ENCODE measurements at places on chromosomes 3 and 15.
A peak's percentile ranks its signal among the peaks of the same experiment; 100 is the strongest.

DNA sequence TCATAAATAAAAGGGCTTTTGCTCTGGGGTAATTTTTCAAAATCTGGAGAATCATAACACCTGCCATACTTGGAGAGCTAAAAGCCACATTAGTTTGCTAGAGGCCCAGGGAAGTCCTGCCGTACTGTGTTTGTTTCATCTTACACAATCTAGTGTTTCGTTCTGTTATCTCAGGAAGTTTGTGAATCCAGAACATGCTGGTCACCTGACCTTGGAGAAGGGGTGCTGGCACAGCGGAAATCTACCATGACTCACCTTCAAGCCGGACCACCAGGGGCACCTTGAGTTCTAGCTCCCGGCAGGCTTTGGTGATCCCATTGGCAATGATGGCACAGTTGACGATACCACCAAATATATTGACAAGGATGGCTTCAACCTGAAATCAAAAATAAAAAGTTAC is 253.9 kb downstream of the SUCLG2 start:
- no peak for DNase-seq

DNA sequence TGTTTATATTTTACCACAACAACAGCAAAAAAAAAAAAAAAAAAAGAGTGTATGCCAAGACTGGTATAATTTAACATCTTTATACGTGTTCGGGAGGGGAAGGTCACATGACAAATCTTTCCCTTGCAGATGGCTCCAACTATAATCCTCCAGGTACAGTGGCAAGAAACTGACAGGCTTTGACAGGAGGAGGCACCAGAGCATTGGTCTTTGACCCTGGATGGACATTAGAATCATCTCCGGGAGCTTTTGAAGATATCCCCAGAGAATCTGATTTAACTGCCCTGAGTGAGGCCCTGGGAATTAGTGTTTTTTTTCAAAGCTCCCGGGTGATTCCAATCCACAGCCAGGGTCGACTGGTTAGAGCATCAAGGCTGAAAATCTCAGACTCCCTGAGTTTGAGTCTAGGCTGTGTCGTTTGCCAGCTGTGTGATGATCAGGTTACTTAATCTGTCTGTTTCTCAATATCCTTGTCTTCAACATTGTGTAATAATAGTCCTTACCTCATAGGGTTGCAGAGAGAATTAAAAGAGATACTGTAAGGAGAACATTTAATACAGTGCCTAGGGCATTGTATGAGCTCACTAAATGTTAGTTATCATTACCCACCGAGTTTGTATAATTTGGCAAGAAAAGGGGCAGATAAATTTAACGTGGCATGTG is 8.9 kb upstream of the SEMA5B start:
- no peak for DNase-seq

DNA sequence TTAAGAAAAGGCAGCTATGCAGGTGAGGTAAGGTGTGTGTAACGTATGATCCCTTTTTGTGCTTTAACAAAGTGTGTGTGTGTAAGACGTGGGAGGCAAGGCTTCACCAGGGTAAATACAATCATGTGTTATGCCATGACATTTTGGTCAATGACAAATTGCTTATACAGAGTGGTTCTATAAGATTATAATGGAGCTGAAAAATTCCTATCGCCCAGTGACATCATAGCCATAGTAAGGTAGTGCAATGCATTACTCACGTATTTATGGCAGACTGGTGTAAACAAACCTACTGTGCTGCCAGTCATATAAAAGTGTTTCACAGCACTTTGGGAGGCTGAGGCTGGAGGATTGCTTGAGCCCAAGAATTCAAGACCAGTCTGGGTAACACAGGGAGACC is 60.2 kb upstream of the LCTL start:
- DNase-seq, result no peak

DNA sequence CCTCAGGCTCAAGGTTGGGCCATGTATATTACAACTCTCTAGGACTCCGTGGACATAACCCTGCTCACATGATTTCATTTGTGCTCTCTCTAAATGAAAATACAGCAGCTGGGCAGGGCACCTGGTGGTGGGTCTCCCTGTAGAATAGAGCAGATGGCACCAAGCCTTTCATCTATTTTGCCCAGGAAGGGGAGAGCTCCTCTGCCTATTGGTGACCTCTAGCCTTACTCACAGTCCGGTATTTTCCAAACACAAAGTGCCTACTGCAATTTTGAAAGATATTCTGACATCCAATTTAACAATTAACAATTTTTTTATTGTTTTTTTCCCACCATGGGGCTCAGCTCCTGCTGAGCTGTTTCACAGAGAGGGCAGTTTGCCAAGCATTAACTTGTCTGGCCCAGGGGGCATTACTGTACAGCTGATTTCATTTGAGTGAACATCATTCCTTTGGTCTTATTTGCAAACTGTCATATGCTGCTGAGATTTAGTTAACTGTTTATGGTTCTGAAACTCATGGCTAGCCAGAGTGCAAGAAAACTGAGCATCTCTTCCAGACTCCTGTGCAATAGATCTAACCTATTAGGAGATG is 474.0 kb downstream of the EPHB1 start:
- DNase-seq, result no peak

DNA sequence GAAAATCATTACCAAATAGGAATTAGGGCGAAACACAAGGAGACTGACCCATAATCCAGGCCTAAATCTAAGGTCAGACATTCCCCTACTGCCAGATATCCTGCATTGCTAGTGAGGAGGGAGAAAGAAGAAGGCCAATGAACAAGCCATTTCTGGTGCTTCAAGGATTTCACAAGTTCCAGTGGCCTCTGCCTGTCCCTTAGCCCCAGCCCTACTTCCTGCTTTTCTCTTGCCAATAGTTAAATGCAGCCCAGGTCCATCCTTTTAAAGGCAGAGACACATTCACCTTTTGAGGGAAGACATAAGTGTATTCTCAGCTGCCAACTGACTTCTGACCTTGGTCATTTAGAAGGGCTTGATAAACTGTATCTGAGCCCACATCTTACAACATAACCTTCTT is 135.8 kb downstream of the ZNF621 start:
- peak; percentile 0 for DNase-seq

GRCh38 chr15:71804695-71805470 is 5.5 kb upstream of the NR2E3 start:
- DNase-seq, result no peak

- no peak for DNase-seq
Observed at GRCh38 chr15:85031944-85032558, 50.4 kb downstream of the PDE8A start.

DNA sequence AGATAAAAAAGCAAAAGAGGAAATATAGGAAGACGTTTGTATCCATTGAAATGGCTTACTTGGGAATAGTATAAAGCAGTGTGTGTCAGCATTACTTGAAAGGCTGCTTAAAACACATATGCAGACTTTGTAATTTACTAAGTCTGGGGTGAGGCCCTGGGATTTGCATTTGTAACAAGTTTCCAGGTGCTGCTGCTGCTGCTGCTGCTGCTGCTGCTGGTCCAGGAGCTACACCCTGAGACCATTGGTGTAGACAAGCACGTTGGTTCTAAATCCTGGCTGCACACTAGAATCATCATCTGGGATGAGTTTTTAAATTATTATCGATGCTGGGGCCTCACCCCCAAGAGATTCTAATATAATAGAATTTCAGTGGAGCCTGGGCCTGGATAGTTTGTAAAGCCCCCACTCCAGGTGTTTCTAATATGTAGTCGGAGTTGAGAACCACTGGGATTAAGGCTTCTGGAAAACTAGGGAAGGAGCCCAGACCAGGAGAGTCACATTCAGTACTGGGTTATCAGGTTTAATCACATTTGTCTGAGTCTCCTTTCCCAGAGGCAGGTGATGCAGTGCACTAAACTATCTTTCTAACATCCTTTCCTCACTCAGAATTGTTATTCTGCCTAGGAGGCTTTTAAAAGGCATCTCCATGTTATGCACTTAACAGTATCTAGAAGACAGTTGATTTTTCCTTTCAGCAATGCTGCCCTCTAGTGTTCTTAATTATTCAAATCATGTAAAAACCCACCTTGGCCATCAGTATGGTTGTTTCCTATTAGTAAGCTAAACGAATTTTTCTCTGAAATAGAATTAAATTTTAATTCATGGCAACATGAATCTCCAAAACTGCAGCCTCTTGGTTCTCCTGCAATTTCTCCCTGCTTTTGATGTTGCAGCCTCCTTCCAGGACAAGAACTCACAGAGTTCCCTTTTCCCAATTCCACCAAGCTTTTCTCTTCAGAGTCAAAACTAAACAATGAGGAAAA is 45.4 kb downstream of the SSR3 start:
- peak; percentile 75 for DNase-seq

DNA sequence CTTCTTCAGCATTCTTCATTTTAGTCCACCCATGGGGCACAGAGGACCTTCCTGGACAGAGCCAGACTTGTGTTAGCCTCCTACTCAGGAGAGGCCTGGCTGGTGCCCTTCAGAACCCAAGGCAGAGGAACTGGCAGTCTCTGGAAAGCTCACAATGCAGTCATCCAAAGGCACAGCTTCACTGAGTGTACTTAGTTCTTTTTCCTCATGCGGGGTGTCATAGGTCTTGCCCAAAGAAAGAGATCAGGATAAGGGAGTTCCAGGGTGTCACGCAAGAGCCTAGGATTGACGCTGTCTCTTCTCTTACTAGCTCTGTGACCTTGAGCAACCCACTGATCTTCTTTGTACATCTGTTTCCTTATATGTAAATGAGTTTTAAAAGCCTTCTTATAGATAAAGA is 58.7 kb downstream of the CD200 start:
- DNase-seq, result no peak

DNA sequence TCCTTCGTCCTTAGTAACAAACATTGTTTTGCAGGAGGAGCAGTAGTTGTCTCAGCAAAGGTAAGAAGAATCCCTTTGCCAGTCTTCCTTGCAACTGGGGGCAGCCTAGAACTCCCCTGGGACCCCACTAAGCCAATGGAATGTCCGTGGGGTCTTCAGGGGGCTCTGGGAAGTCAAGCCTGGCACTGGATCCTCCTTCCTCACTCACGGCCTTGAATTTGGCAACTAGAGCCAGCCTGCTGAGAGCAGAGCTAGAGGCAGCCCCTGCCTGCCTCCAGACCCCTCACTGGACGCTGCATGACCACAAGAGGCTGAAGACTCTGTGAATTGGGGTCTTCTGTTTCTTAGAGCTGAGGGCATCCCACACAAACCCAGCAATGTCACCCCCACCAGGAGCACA is 18.6 kb upstream of the PRR23E start:
- no peak for DNase-seq

DNA sequence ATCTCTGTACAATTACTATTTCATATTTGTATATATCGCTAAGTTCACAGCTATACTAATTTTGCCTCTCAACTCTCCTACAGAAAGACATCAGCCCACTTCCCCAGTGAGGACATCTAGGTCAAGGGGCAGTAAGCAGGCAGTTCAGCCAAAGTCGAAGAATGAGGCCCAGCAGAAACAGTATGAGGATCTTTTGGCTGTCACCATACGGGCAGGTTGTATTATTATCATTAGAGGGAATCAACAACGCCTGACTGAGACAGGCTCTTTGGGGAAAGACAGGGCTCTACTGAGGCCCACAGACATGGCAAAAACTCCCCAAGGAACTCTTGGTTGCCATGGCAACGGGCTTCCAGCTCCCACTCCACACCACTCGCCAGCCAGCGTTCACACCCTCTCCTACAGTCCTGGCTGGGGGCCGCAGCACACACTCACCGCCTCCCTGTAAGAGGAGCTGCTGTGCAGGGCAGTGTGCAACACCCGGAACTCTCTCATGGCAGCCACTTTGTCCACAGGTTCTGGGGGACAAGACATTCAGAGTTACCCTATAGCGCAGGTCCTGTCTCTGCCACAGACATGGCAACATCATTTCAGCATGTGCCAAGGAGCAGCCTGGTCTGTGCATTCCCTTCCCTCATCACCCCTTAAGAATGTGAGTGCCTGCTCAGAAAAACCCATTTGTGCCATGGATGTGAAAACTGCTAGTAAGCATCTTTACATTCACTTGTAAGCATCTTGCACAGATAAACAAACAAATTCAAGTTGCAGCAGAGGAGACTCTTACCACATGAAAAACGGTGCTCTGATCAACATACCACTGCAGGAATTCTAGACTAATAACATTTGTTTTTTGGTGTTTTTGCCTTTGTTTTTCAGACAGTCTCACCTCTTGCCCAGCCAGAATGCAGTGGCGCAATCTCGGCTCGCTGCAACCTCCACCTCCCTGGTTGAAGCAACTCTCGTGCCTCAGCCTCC is 8.8 kb downstream of the UBL7 start:
- no peak for DNase-seq

GRCh38 chr3:170117134-170117533 is 64.4 kb downstream of the PHC3 start:
- DNase-seq, result no peak

GRCh38 chr3:64623125-64623524 is 64.7 kb downstream of the ADAMTS9 start:
- DNase-seq, result no peak

All from CD4-positive, alpha-beta T cell treated with Interleukin-17A for 1 hour (primary cell).